ENCODE measurements at places on chromosomes 2 and 18. TPM values are rescaled to one million over a fixed set of nuclear protein-coding genes. Genes with fewer than 3 reads are reported as not detected.
A peak's percentile ranks its signal among the peaks of the same experiment; 100 is the strongest.

Gene MGAT4A
- 10.0 TPM for total RNA-seq

Gene VIT
- 2.1 TPM for total RNA-seq

- H3K4me3 ChIP-seq, result no peak overlapping the region
- no peak for DNase-seq
- H3K27me3 ChIP-seq, result no peaks in the 10 kb centered on the region
- no peak overlapping the region for H3K27ac ChIP-seq
Observed at GRCh38 chr2:19695706-19696105, 206.1 kb downstream of the TTC32 start.

DNA sequence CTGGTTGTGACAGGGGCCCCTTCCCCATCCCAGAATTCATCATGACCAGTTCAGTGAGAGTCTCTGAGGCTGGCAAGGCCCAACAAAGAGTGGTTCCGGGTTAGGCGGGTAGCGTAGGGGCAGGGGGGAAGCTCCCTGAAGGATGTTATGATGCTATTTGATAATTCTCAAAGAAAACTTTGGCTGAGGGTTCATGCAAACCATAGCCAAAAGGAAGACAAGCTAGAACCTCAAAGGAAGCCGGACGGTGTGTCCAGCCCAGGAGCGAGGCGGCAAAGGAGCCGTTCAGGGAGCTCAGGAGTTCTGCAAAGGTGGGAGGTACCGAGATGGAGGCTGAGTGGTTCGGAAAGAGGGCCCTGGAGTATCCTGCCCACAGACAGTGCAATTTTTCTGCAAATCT is 226.8 kb upstream of the RAB6C start:
- no peaks in the 10 kb centered on the region for H3K36me3 ChIP-seq
- H3K27me3 ChIP-seq, result no peaks in the 10 kb centered on the region
- H3K27ac ChIP-seq, result no peak overlapping the region
- H3K4me3 ChIP-seq, result no peak overlapping the region
- no peaks in the 10 kb centered on the region for H3K4me1 ChIP-seq

Gene PAX3
- 20.5 TPM for total RNA-seq

GRCh38 chr2:15627817-15628684 is 36.4 kb downstream of the DDX1 start:
- H3K4me1 ChIP-seq, result no peaks in the 10 kb centered on the region
- H3K36me3 ChIP-seq, result peaks cover 15% of the 10 kb centered on the region
- H3K4me3 ChIP-seq, result no peak overlapping the region
- no peak overlapping the region for H3K27ac ChIP-seq
- DNase-seq, result no peak
- no peaks in the 10 kb centered on the region for H3K27me3 ChIP-seq

Gene DYNAP
- total RNA-seq, result not detected

Gene ZAP70
- total RNA-seq, result 0.48 TPM

DNA sequence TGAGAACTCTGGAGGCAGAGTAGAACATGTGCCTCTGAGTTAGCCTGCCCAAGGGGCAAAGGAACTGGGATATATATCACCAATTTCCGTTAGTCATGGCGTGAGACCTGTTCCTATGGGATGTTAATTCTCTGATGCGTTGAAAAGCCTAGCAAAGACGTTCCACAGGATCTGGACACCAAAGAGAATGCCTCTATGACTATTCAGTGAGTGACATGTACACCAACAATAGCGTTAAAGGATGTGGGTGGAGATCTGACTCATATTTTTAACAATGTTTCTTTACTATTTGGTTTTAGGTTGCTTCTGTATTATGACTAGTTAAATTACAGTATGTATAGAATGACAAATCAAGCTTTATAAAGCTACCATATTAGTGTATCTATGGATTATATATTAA is 320.9 kb upstream of the MC4R start:
- no peaks in the 10 kb centered on the region for H3K27me3 ChIP-seq
- no peak overlapping the region for H3K27ac ChIP-seq
- no peak for DNase-seq
- no peaks in the 10 kb centered on the region for H3K36me3 ChIP-seq
- no peak overlapping the region for H3K4me3 ChIP-seq

DNA sequence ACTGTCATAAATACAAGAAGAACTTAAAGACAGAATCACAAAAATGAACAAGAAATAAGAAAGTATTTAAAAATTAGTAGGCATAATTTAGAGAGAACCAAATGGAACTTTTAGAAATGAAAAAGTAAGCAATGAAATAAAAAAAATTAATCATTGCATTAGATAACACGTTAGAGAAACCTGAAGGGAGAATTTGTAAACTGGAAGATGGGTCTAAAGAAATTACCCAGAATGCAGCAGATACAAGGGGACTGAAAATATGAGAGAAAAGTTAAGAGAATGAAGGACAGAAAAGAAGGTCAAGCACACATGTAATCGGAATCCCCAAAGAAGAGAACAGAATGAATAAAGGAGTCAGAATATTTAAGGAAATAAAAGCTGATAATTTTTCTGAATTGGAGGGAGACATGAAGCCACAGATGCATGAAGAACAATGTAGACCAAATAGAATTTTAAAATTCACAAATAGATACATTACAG is 21.5 kb downstream of the TCF4 start:
- H3K4me3 ChIP-seq, result no peak overlapping the region
- no peak overlapping the region for H3K27ac ChIP-seq
- no peaks in the 10 kb centered on the region for H3K4me1 ChIP-seq
- H3K36me3 ChIP-seq, result no peaks in the 10 kb centered on the region
- no peaks in the 10 kb centered on the region for H3K27me3 ChIP-seq

Gene TRIM54
- 387 TPM for total RNA-seq

Gene TEX44
- total RNA-seq, result not detected

Gene LYPD6
- 0.04 TPM for total RNA-seq

GRCh38 chr18:35458677-35459441 is 38.9 kb downstream of the INO80C start:
- DNase-seq, result peak; percentile 68
- H3K4me3 ChIP-seq, result no peak overlapping the region
- H3K36me3 ChIP-seq, result no peaks in the 10 kb centered on the region
- H3K27me3 ChIP-seq, result no peaks in the 10 kb centered on the region
- peak overlapping the region; percentile 47 for H3K27ac ChIP-seq
- peaks cover 4% of the 10 kb centered on the region for H3K4me1 ChIP-seq

DNA sequence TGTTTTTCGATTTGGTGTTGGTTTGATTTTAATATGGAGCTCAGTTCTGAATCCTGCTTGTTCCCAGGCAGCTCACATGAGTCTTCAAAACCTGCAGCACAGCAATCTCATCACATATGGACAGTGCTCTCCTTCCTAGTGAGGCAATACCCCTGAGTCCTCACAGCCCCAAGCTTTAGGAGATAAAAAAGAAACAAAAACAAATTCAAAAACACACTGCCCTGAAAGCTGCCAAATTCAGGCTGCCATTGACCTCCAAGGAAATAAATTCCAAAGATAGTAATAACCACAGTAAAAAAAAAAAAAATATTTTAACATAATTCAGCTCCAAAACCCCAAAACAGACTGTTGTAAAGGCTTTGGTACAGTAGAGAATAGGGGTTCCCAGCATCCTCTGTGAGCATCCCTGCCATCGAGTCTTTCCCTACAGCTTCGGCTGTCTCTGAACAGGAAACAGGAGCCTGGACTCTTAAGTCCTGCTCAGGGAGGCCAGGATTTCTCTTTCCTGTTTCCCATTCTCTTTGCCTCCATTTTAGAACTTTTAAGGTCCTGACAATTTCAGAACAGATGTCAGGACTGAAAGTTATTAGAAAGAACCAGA is 14.7 kb upstream of the SP3 start:
- no peak for DNase-seq
- H3K4me3 ChIP-seq, result no peak overlapping the region
- H3K4me1 ChIP-seq, result peaks cover 4% of the 10 kb centered on the region
- H3K36me3 ChIP-seq, result no peaks in the 10 kb centered on the region
- no peak overlapping the region for H3K27ac ChIP-seq

GRCh38 chr2:3728104-3729054 is 25.0 kb downstream of the DCDC2C start:
- no peaks in the 10 kb centered on the region for H3K36me3 ChIP-seq
- H3K27ac ChIP-seq, result no peak overlapping the region
- H3K27me3 ChIP-seq, result no peaks in the 10 kb centered on the region
- H3K4me1 ChIP-seq, result no peaks in the 10 kb centered on the region
- H3K4me3 ChIP-seq, result no peak overlapping the region
- DNase-seq, result no peak

DNA sequence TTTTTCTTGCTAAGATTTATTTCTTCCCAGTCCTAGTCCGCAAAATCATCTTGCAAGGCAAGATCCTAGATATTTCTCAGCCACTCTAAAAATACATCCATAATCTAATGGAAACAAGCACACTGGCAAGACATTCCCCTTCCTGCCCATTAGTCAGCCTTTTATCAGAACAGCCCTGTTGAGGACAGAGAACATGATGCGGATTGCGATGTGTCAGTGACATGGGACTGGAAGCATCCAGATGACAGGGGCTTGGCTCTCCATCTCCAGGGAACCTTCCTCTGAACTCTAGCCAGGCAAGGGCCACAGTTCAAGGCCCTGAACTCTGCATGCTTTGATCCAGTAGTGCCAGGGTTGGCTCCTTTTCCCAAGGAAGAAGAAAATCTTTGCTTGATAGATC is 70.0 kb downstream of the VSNL1 start:
- H3K36me3 ChIP-seq, result no peaks in the 10 kb centered on the region
- no peak overlapping the region for H3K4me3 ChIP-seq
- H3K27me3 ChIP-seq, result no peaks in the 10 kb centered on the region
- DNase-seq, result no peak

DNA sequence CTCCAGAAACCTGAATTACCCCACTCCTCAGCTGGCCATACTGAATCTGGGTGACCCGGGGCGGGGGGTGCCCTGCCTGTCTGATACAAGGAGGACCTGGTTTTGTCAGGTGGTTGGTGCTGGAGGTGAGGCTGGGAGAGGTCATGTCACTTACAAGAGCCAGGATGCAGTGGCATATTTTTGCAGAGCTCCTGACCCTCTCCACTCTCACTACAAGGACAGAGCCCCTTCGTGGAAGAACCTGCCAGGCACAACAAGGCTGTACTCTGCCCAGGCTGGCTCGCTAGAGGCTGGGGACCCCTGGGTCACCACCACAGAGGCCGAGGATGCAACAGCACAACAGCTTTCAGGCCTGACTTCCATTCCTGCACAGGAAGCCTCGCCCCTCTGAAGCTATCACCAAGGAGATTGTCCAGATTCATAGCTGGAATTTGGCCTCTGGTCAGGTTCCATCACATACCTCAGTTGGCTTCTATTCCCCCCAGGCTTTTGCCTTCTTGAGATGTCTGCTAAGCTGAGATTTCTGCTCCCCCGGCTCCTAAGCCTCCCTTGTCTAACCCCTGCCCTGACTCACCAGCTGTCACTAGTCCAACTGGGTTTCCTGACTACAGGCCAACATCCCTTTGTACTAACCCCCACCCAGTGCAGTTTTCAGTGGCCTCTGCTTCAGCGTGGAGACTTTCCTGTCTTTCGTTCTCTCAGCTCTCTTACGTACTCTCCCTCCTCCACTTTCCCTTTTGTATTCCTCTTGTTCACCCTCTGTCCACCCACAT is 132.5 kb upstream of the EPAS1 start:
- DNase-seq, result peak; percentile 77
- no peaks in the 10 kb centered on the region for H3K27me3 ChIP-seq
- no peak overlapping the region for H3K4me3 ChIP-seq
- H3K36me3 ChIP-seq, result no peaks in the 10 kb centered on the region

Gene SANBR
- total RNA-seq, result 2.3 TPM

Gene DSC3
- total RNA-seq, result not detected

- no peak overlapping the region for H3K27ac ChIP-seq
- no peak for DNase-seq
- H3K27me3 ChIP-seq, result no peaks in the 10 kb centered on the region
- H3K4me1 ChIP-seq, result no peaks in the 10 kb centered on the region
Observed at GRCh38 chr2:188765522-188766470, 208.4 kb upstream of the COL3A1 start.

DNA sequence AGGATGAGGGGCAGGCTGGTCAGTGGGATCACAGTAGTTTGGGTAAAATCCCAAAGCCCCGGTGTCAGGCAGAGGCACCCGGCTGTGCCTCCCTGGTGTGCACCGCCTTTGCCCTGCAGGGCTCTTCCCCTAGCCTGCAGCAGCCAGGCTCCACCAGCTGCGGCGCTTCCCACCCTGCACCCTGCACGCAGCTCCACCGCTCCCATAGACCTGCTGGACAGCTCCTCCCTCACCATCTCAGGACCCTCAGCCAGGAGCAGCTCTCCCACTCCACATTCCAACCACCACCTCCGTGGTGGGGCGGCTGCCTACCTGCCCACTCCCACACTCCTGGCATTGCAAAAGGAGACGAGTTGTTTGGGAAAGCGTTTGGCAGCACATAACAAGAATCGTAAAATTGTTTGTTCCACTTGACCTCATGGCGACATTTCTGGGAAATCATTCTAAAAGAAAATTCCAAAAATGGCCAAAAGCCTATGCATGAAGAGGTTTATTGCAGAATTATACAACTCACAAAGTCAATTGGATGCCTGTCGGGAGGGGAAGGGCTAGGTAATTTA is 287.4 kb upstream of the HDAC4 start:
- no peak for DNase-seq
- H3K36me3 ChIP-seq, result no peaks in the 10 kb centered on the region
- H3K27ac ChIP-seq, result no peak overlapping the region
- H3K4me1 ChIP-seq, result peaks cover 21% of the 10 kb centered on the region

DNA sequence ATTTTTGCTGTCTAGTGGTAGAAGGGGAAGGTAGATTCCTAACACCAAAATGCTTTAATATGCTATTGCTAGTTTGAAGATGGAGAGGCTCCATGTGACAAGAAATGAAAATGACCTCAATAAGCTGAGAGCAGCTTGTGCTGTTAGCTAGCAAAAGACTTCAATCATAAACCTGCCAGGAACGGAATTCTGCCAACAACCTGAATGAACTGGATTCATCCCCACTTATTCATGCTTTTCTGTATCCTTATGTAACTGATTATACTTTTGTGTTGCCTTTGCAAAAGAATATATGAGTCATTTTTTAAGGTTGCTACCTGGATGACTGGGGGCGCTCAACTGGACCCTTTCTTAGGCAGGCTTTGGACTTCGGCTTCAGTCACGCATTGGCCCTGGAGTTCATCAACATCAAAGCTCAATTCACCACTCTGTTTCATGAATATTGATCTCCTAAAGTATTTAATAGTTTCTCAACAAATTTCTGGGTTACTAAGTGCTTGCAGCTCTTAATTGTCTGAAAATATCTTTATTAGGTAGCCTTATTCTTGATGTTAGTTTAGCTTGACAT is 97.5 kb upstream of the KCNJ3 start:
- no peak overlapping the region for H3K27ac ChIP-seq
- H3K27me3 ChIP-seq, result no peaks in the 10 kb centered on the region
- DNase-seq, result no peak

GRCh38 chr2:34545486-34546136 is 946.5 kb upstream of the FAM98A start:
- no peak overlapping the region for H3K27ac ChIP-seq
- H3K27me3 ChIP-seq, result no peaks in the 10 kb centered on the region
- no peaks in the 10 kb centered on the region for H3K4me1 ChIP-seq
- no peak overlapping the region for H3K4me3 ChIP-seq

GRCh38 chr2:104321796-104322349 is 532.0 kb upstream of the POU3F3 start:
- DNase-seq, result no peak
- no peaks in the 10 kb centered on the region for H3K27me3 ChIP-seq
- no peak overlapping the region for H3K27ac ChIP-seq
- no peaks in the 10 kb centered on the region for H3K36me3 ChIP-seq

GRCh38 chr2:65658881-65659280 is 226.5 kb upstream of the SPRED2 start:
- no peak overlapping the region for H3K27ac ChIP-seq
- no peaks in the 10 kb centered on the region for H3K36me3 ChIP-seq
- H3K27me3 ChIP-seq, result peaks cover 6% of the 10 kb centered on the region
- peaks cover 6% of the 10 kb centered on the region for H3K4me1 ChIP-seq
- DNase-seq, result no peak

- H3K27ac ChIP-seq, result no peak overlapping the region
- H3K27me3 ChIP-seq, result no peaks in the 10 kb centered on the region
- H3K4me3 ChIP-seq, result no peak overlapping the region
- no peak for DNase-seq
Observed at GRCh38 chr2:4246364-4247131, 543.2 kb downstream of the DCDC2C start.
